ENCODE measurements at places on chromosomes 5 and 9. TPM values are rescaled to one million over a fixed set of nuclear protein-coding genes. Genes with fewer than 3 reads are reported as not detected.

- H3K36me3 ChIP-seq, result no peaks in the 10 kb centered on the region
- no peaks in the 10 kb centered on the region for H3K27me3 ChIP-seq
- DNase-seq, result no peak
- no peaks in the 10 kb centered on the region for H3K4me1 ChIP-seq
- H3K4me3 ChIP-seq, result no peak overlapping the region
Observed at GRCh38 chr5:11346336-11346735, 557.9 kb downstream of the CTNND2 start.

Gene MZB1
- total RNA-seq, result not detected

Gene CHMP5
- total RNA-seq, result 91.7 TPM

- no peaks in the 10 kb centered on the region for H3K36me3 ChIP-seq
- no peak for DNase-seq
- H3K4me3 ChIP-seq, result no peak overlapping the region
- no peaks in the 10 kb centered on the region for H3K27me3 ChIP-seq
Observed at GRCh38 chr5:43429706-43430105, 17.5 kb upstream of the CCL28 start.

Gene PCDHGA11
- total RNA-seq, result 11.1 TPM

Gene FAM169A
- total RNA-seq, result 0.51 TPM

Gene SPATA31A5
- not detected for total RNA-seq

- peak; percentile 18 for DNase-seq
- H3K4me3 ChIP-seq, result no peak overlapping the region
- H3K27ac ChIP-seq, result peak overlapping the region; percentile 81
- H3K4me1 ChIP-seq, result peaks cover 6% of the 10 kb centered on the region
- H3K36me3 ChIP-seq, result no peaks in the 10 kb centered on the region
- H3K27me3 ChIP-seq, result no peaks in the 10 kb centered on the region
Observed at GRCh38 chr9:93099551-93100275, 3.7 kb downstream of the CARD19 start.

Gene BSPRY
- total RNA-seq, result 0.40 TPM

Gene CBY3
- total RNA-seq, result not detected

DNA sequence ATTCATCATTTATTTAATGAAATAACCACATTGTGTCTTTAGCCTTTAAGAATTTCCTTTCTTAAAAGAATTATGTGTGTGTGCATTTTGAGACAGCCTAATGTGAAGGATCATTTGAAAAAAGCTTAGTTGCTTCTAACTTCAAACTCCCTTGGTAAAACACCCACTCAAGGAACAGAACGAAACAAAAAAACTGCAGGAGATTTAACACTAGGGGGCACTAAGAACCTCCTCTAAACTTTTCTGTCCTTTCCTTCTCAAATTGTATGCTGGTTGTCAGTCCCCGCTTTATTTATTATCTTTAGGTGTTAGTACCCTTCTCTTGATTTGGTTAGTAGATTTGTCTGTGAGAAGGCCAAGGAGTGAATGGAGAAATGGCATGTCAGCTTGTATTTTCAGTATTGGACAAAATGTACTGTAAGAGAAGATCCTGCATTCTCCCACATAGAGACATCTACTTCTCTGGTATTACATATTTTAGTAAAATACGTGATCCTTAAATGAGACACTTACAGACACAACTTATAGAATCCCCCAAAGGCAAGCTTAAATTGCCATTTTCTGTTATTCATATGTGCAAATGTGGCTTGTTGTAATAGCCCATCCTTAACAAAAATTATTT is 229.7 kb downstream of the MRPS30 start:
- H3K4me1 ChIP-seq, result no peaks in the 10 kb centered on the region
- H3K27ac ChIP-seq, result no peak overlapping the region
- H3K27me3 ChIP-seq, result no peaks in the 10 kb centered on the region
- DNase-seq, result no peak
- no peak overlapping the region for H3K4me3 ChIP-seq

Gene ORM1
- 2.4 TPM for total RNA-seq

DNA sequence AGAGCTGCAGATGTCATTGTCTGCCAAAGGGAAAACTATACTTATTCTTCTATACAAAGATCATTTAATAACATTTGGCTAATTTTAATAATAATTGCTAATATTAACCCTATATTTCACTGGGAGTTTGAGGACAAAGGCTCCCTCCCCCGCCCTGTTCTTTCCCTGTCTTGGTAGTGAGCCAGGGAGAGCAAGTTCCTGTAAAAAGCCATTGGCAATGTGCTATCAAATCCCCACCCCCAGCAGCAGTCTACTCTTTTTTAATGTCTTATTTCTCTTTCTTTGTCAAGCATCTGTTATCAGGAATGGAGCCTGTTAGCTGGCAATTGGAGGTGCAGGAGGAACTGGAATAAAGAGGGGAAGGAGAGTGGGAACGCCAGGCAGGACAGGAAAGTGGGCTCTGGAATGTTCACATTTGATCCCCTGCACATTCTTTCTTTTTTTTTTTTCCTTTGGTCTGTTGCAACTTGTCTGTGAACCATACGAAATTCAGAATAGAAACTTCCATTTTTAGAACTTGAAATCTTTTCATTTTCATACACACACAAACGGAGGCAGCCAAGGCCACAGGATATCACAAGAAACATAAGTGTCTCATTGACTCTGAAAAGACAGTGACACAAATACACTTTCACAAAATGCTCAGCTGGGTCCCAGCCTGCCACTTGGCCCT is 664.8 kb upstream of the ZNF608 start:
- no peaks in the 10 kb centered on the region for H3K36me3 ChIP-seq
- H3K27me3 ChIP-seq, result no peaks in the 10 kb centered on the region
- peak overlapping the region; percentile 65 for H3K27ac ChIP-seq
- peaks cover 3% of the 10 kb centered on the region for H3K4me1 ChIP-seq

- H3K36me3 ChIP-seq, result no peaks in the 10 kb centered on the region
- H3K27ac ChIP-seq, result no peak overlapping the region
- H3K4me3 ChIP-seq, result no peak overlapping the region
- H3K4me1 ChIP-seq, result no peaks in the 10 kb centered on the region
- H3K27me3 ChIP-seq, result no peaks in the 10 kb centered on the region
Observed at GRCh38 chr9:85216601-85217000, 525.2 kb downstream of the AGTPBP1 start.

Gene NOXA1
- total RNA-seq, result 13.3 TPM

Gene DAB2
- total RNA-seq, result 61.1 TPM

DNA sequence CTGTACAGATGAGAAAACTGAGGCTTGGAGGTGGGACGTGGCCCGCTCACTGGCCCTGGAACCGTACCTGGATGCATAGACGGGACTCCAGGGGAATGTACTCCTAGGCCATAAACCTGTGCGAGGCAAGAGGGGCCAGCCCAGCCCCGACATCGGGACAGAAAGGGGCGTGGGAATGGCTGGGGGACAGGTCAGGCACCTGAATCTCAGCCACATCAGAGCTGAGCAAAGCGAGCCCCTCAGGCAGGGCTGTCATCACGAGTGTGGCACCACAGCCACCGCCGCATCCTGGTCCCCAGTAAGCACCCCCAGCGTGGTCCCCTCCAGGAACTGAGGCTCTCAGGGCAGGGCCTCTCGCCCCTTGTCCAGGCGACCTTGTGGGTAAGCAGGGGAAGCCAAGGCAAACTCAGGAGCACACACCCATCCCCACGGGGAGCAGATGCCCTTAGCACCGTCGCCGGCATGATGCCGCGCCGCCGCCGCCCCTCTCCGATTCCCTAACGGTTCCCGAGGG is 16.5 kb downstream of the NACC2 start:
- DNase-seq, result no peak
- no peaks in the 10 kb centered on the region for H3K36me3 ChIP-seq
- H3K27ac ChIP-seq, result no peak overlapping the region
- H3K4me1 ChIP-seq, result peaks cover 19% of the 10 kb centered on the region
- no peaks in the 10 kb centered on the region for H3K27me3 ChIP-seq

Gene IQGAP2
- 9.7 TPM for total RNA-seq

DNA sequence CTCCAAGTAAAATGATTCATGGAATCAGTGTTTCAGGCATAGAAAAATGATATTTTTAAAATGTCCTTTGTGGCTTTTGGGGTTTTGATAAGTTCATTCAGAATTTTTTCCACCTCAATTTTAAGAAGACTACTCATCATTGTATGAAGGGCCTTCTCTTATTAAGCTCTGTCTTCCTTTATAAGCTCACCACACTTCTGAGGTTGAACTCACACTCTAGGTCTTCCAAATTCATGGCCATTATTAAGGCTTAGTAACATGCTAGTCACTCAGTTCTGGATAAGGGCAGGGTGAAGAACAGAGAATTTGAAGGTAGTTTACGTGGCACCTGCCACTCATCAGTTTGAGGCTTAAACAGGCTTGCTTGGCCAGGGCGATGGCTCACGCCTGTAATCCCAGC is 4.2 kb downstream of the MELK start:
- H3K36me3 ChIP-seq, result no peaks in the 10 kb centered on the region
- DNase-seq, result no peak
- no peak overlapping the region for H3K4me3 ChIP-seq
- no peak overlapping the region for H3K27ac ChIP-seq
- H3K4me1 ChIP-seq, result no peaks in the 10 kb centered on the region

GRCh38 chr9:125683486-125683885 is 23.5 kb downstream of the MAPKAP1 start:
- no peak for DNase-seq
- no peaks in the 10 kb centered on the region for H3K4me1 ChIP-seq
- H3K27me3 ChIP-seq, result no peaks in the 10 kb centered on the region
- no peaks in the 10 kb centered on the region for H3K36me3 ChIP-seq

Gene SPATA31A3
- total RNA-seq, result not detected

- no peak for DNase-seq
- H3K27me3 ChIP-seq, result no peaks in the 10 kb centered on the region
- H3K4me3 ChIP-seq, result no peak overlapping the region
- H3K36me3 ChIP-seq, result no peaks in the 10 kb centered on the region
Observed at GRCh38 chr5:112692472-112692871, 45.2 kb upstream of the APC start.

DNA sequence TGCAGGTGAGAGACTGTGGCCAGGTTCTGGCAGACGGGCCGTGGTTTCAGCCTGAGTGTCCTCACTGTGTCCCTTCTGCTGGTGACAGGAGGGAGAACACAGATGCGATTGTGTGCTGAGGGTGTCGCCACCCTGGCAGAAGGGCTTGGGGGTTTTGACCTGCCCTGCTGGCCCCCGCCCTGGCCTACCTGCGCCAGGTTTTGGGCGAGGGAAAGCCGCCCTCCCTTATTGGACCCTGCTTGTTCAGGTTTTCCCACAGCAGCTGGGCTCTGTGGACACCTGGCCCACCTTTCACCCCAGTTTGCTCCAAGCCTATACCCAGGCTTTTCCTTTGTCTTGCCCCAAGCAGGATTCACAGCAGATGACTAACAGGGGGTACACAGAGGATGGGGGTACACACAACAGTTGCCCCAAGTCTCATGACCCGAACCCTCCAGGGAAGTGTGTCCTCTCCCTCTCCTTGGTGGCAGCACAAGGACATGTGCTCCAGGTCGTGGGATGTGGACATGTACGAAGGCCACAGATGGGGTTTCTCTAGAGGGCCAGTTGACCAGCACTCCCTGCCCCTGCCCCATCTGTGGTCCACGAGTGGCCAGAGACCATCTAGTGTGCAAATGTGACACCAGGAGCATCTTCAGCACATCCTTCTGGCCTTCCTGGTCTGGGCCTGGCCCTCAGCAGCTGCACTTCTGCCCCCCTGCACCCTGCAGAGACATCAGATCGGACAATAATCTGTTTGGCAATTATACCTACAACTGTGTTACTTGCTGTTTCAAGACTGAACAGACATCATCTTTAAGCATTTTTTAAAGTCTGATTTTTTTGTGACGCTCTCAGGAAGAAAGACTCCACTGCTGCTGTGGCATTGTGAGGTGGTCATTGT is 265.8 kb upstream of the IRX4 start:
- no peak for DNase-seq
- no peaks in the 10 kb centered on the region for H3K27me3 ChIP-seq
- H3K4me1 ChIP-seq, result no peaks in the 10 kb centered on the region
- H3K27ac ChIP-seq, result no peak overlapping the region

- no peak for DNase-seq
- H3K27me3 ChIP-seq, result no peaks in the 10 kb centered on the region
- H3K36me3 ChIP-seq, result no peaks in the 10 kb centered on the region
- H3K4me1 ChIP-seq, result no peaks in the 10 kb centered on the region
Observed at GRCh38 chr5:66912787-66913186, 283.8 kb downstream of the CD180 start.

DNA sequence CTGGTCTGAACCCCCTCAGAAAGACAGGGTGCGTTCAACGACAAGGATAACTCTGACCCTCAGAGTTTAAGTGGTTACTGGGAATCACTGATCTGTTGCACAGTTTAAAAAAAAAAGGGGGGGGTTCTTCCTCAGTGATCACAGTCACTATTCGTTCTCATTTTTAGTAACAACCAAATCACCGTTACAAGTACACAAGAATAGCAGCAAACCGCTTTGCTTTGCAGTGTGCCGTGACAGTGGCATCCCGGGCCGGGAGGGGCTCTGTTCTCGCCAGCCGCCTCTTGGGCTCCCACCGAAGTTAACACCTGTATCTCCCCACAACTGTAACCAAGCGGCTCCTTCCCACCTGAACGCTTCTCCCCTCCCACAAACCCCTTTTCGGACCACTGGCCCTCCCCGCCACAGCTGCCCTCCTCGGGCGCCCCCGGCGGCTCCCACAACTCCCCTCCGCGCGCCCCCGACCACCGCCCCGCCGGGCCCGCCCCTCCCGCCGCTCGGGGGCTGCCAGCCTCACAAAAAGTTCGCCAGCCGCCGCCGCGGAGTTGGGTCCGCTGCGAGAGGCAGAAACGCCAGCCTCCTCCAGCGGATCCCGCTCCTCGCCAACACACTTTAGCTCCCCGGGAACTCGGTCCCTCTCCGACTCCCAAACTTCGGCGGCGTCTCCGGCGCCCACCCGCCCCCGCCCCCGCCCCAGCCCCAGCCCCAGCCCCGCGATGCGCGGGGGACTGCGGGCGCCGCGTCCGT is 1.2 kb downstream of the SSBP2 start:
- H3K27ac ChIP-seq, result peak overlapping the region; percentile 99
- no peaks in the 10 kb centered on the region for H3K27me3 ChIP-seq
- H3K36me3 ChIP-seq, result no peaks in the 10 kb centered on the region
- DNase-seq, result peak; percentile 51
- peak overlapping the region; percentile 52 for H3K4me3 ChIP-seq

Gene PLPPR1
- not detected for total RNA-seq

- no peaks in the 10 kb centered on the region for H3K4me1 ChIP-seq
- H3K36me3 ChIP-seq, result no peaks in the 10 kb centered on the region
- H3K27ac ChIP-seq, result no peak overlapping the region
- no peak for DNase-seq
Observed at GRCh38 chr9:9521033-9521779, 1091.6 kb downstream of the PTPRD start.

DNA sequence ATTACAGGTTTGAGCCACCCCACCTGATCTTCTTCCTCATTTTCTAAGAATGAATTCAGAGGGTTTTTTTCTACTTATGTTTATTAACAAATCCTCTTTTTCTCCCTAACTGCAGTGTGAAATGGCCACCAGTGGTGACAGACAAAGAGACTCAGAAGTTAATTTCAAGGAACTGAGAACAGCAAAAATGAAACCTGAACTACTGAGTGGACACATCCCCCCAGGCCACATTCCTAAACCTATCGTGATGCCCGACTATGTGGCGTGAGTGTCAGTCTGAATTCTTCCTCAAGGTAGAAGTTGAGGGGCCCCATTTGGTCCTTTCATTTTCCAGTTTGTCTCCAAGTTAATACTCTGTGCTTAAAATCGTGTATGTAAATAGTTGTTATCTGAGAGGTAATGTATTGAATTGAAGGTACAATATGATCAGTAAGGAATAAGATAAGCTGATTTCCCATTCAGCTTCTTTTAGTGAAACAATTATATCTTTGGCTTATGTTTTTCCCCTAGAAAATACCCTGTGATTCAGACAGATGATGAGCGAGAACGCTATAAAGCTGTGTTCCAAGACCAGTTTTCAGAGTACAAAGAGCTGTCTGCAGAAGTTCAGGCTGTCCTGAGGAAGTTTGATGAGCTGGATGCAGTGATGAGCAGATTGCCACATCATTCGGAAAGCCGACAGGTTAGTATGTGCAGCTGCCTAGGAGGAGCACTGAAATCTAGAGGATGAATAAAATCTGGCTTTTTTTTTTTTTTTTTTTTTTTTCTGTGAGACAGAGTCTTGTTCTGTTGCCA is 17.7 kb downstream of the MARVELD2 start:
- no peaks in the 10 kb centered on the region for H3K36me3 ChIP-seq
- no peak overlapping the region for H3K27ac ChIP-seq
- no peaks in the 10 kb centered on the region for H3K27me3 ChIP-seq
